H1 (cell line): ENCODE measurements at places on chromosomes 5 and 9. TPM values are rescaled to one million over a fixed set of nuclear protein-coding genes. Genes with fewer than 3 reads are reported as not detected.

- no peak for DNase-seq
These were observed 385.3 kb upstream of the RIOK2 start for GRCh38 chr5:97568382-97568781.

DNA sequence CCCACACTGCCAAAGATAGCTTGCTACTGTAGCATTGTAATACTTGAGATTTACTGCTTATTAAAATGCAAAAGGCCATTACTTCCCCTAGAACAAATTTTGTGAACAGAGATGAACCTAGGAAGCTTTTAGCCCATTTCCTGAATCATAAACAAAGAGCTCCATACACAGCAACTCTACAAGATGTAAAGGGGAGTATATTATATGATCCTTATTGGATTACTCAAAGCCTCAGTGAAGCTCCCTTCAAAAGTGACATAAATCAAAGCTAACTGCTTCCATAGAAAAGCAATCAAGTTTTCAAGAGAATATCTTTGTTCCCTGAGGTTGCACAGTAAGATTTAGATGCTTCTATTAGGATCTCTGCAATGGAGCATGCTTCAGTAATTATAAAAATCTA is 629.8 kb downstream of the EFNA5 start:
- DNase-seq, result no peak

- no peak for DNase-seq
These were observed 20.6 kb upstream of the SV2C start for GRCh38 chr5:76062502-76063041.

- no peak for DNase-seq
These were observed 11.5 kb downstream of the MAN2A1 start for GRCh38 chr5:109701252-109701651.

DNA sequence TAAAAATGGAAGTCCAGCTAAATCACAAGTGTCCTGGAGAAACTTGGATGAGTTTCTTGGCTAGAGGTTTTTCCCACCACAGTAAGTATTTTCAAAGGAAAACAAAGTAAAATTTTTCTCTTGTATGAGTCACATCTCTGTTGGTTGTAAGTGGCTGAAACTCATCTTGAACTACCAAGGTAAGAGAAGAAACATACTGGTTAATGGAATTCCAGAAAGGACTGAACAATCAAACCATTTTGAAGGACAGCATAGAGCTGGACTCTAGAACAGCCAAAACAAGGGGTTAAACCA is 102.8 kb upstream of the CDKN2B start:
- no peak for DNase-seq

- no peak for DNase-seq
These were observed 62.5 kb downstream of the NFIB start for GRCh38 chr9:14251154-14252071.

GRCh38 chr9:127018935-127019334 is 103.5 kb downstream of the ANGPTL2 start:
- no peak for DNase-seq

DNA sequence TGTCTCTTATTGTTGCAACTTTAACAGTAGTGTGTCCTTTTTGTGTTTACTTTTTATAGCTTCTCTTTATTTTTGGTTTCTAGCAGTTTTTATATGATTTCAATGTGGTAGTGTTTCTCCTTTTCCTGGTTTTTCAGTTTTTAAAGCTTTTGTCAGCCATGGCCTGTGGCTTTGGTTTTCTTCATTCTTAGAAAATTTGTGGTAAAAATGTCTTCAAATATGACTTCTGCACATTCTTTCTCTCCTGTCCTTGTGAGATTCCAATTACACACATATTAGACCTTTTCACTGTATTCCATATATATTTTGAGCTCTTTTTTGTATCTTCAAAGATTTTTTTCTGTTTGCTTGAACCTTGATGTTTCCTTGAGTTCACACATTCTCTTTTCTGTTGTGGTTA is 180.5 kb downstream of the CNTLN start:
- DNase-seq, result no peak

DNA sequence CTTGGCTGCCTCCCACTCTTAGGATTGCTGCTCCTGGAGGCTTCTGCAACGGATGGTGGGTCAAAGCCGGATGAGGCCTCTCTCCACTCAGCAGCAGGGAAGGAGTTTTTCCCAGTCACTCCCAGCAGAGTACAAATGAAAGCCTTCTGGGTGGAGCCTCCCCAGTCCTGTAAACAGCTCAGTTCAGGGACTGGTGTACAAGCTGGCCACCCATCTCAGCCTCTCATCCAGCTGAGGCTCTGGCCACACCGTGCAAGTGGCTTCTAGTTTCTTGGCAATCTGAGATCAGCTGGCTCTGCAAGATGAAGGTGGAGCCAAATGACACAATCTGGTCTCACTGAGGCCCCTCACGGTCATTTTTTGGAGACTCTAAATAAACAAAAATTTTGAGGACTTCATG is 10.0 kb downstream of the GPX3 start:
- no peak for DNase-seq

DNA sequence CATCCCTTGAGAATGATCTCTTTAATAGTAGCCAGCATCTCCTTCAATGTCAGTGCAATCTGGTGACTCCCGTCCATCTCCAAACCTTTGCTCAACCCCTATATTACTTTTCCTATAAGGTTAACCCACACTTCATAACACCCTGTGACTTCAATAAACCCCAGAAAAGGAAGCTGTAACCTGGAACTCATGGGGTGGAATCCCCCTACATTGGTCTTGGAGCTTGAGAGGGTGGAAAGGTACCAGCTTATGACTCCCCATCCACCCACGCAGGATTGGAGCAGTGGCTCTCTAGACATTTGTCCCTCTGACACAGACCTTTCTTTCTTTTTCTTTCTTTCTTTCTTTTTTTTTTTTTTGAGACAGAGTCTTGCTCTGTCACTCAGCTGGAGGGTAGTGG is 54.7 kb upstream of the ZFR start:
- DNase-seq, result no peak

- peak; percentile 35 for DNase-seq
These were observed 71.6 kb upstream of the PCA3 start for GRCh38 chr9:76692458-76693129.

DNA sequence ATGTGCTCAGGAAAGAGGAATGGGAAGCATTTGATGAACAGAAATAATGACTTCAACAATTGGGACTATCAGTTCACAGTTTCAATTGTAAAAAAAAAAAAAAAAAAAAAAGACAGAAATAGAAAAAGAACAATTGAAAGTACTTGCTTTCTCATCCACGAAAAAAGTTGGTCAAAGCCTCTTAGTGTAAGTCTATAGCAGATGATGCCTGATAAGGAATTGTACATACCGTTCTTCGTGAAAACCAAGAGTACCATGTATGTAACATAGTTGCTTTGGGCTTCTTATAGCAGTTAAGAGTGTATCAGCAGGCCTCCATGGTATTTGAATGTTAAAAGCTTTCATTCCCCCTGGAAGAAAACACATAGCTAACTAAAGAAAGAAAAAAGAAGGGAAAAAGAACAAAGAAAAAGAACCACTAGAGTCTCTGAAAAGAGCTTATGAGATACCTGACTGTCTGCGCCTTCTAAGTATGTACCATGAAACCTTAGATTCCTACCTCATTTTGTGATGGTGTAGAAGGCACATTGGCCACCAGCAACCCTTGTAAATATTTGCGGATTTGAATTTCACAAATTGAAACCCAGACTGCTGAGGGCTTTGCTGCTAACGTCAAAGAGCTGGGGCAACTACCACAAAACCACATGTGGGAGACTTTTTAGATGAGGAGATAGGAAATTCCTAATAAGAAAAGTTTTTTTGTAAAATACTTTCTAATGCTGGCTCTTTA is 75.2 kb downstream of the TMC1 start:
- DNase-seq, result no peak

GRCh38 chr5:89211836-89212235 is 328.9 kb upstream of the MEF2C start:
- no peak for DNase-seq

DNA sequence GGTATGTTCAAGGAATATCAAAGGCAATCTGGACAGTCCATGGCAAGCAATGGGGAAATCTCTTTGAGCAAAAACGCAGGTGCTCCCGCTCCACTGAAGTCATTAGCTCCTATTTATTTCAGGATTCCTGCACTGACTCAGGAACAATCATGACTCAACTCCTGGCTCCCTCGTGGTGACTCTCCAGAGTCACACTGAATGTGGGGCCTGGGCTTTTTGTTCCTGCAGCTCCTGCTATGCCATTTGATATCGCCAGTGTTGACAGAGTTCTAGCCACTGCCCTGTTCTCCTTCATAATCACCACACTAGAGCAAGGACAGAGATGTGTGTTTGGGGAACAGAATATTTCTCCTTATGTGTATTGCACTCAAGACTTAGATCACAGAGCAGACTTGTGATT is 187.2 kb upstream of the ZNF462 start:
- no peak for DNase-seq

- DNase-seq, result peak; percentile 89
These were observed 68.4 kb downstream of the PSD2 start for GRCh38 chr5:139863855-139864558.

- DNase-seq, result no peak
These were observed 87.6 kb downstream of the FBXO38 start for GRCh38 chr5:148471379-148471778.

Gene TTC16
- total RNA-seq, result not detected in 2 replicates

Gene UQCRQ
- 282 and 293 TPM in 2 replicates for total RNA-seq

Gene SPINK6
- not detected in 2 replicates for total RNA-seq

Gene ARL14EPL
- total RNA-seq, result not detected in 2 replicates

Gene HAVCR1
- total RNA-seq, result not detected in 2 replicates

Gene DIRAS2
- 0.11 and 0.15 TPM in 2 replicates for total RNA-seq
